Anterior cingulate cortex (tissue), 58 donors: ENCODE measurements at places on chromosomes 12 and 14.
A peak's percentile ranks its signal among the peaks of the same experiment; 100 is the strongest.

GRCh38 chr14:102507857-102508312, 1.7 kb downstream of the ANKRD9 start:
- no peak for DNase-seq

- no peak for DNase-seq
Measured at GRCh38 chr12:4505376-4505986, 33.2 kb upstream of the RAD51AP1 start.

GRCh38 chr12:65699251-65699650, 125.0 kb upstream of the HMGA2 start:
- DNase-seq, result no peak

DNA sequence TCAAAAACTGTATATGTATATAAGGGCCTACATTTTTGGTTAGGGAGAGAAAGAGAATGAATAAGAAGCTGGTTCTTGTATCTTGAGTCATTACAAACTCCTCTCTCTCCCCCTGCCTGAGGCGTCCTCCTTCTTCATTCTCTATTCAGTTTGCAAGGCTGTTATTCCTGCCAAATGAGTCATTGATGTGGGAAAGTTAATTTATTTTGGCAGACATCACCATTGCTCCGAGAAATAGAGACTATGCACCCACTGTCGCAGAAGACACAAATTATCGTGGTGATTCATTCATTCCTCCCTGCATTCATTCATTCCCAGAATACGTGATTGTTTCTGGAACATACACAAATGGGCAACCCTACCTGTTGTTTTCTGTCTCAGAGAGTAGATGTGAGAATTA, 112.5 kb upstream of the MED13L start:
- no peak for DNase-seq

GRCh38 chr14:81801921-81802320, 268.3 kb upstream of the SEL1L start:
- no peak for DNase-seq

GRCh38 chr12:118166946-118167345, 31.0 kb downstream of the PEBP1 start:
- no peak for DNase-seq

GRCh38 chr12:106764220-106764619, 10.3 kb upstream of the RIC8B start:
- no peak for DNase-seq

- DNase-seq, result no peak
Measured at GRCh38 chr12:132491138-132491663, 1.2 kb downstream of the FBRSL1 start.

GRCh38 chr12:130044991-130045621, 117.2 kb upstream of the FZD10 start:
- no peak for DNase-seq

DNA sequence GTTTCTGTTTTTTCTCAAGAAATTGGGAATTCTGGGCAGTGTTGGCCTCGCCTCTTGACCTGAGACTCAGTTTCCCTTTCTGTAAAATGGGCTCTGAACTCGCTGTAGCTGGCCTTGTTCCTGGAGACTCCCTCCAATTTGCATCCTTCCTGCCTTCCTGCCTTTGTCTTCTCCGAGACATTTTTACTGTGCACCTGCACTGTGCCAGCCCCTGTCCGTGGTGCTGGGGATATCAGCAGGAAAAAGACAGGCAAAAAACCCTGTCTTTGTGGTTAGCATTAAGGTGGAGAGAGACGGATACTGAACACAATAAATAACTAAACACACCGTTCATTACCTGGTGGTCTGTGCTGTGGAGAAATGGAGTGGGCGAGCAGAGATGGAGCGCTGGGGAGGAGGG, 129.8 kb downstream of the AACS start:
- DNase-seq, result no peak

- no peak for DNase-seq
Measured at GRCh38 chr12:91940826-91941570, 204.6 kb downstream of the BTG1 start.

DNA sequence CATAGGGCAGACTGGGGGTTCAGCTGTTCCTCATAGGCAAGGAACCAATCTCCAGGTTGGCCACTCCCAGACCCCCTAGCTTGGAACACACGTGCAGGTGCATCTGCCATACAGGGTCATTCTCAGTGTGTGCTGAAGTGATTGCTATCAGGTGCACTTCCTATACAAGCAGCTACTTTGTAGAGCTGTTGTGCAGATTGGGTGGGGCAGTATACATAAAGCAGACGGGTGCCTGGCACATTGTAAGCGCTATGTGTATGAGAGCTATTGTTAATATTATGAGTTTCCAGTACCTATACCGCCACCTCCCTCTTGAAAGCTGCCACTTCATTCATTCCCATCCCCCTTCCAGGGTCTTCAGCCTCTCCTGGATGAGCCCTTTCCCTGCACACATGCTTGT, 17.3 kb downstream of the IRF2BPL start:
- DNase-seq, result no peak

DNA sequence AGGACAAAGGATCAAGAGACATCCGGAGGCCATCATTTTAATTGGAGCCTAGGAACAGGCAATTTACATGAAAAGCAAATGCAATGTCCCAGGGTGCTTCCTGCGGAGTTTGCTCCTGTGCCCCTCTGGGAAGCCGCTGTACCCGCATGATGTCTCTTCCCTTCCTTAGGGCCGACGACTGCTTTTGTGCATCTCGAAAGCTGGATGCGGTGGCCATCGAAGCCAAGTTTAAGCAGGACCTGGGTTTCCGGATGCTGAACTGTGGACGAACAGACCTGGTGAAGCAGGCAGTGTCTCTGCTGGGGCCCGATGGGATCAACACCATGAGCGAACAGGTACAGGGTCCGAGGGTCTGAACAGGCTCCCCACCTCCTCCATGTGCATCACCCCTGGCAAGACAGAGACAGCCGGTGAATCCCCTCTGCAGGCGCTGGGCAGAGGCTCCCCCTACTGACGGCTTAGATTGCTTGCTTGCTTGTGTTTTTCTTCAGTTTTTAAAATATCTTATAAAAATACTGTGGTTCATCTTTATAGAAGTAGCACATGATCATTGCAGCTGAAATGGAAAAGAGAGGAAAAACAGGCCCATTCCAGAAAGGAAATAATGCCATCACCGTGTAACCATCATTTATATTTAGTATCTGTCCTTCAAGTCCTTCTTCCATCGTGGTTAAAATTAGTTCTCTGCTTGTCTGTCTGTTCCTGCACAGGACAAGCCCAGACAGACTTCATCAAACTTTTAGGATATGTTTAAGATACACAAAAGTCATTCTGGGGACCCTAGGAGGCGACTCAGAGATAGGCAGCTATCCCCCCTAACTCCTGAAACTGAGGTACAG, 75.4 kb upstream of the PWP1 start:
- DNase-seq, result peak; percentile 20

DNA sequence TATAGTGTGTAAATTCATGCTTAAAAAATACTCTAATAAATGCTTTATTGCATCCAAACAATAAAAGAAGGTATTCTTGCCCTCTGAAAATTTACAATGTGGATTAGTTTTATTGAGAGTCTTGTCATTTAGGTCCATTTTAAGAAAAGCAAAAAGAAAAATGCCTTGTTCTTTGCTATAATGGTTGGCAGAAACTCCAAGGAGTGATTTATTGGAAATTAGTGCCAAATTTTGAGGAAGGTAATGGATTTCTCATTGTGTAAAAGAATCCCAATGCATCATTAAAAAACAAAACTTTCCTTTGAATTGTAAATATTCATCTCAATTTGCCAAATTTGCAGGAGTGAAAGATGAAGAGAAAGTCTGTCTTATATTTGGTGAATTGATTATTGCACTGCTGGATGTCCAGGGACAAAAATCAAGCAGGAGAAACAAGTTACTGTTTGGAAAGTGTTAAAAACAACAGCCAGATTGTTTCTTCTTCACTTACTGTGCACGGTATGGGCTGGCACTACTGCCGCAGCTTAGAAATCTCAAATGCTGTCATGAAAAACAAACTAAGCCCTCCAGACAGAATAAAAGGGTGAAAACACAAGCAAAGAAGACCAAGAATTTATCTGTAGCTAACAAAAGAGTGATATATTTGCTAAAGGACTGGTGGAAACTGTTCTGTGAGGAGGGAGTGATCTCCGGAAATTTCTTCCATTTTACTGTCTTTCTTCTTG, 511.7 kb downstream of the TMTC2 start:
- DNase-seq, result no peak

DNA sequence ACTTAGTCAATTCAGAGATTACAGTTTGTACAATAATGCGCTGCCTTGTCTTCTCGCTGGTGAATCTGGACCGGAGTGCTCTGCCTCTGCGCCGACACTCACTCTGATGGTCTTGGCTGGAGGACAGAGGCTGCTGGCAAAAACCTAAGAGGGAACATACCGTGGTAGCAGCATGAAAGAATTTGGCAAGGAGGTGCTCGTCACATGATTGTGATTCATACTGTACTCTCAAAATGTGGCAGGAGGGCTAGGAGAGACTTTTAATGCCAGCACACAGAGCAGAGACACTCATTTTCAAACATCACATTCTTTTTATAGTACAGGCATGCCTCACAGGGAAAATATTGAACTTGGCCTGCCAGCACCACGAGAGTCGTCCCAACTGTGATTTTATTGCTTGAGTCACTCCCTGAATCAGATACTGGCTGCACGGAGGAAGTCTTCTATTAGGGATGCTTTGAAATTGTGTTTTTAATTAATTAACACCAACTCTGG, 67.8 kb downstream of the HMGA2 start:
- peak; percentile 42 for DNase-seq

GRCh38 chr14:53126731-53127130, 26.4 kb downstream of the DDHD1 start:
- DNase-seq, result no peak

DNA sequence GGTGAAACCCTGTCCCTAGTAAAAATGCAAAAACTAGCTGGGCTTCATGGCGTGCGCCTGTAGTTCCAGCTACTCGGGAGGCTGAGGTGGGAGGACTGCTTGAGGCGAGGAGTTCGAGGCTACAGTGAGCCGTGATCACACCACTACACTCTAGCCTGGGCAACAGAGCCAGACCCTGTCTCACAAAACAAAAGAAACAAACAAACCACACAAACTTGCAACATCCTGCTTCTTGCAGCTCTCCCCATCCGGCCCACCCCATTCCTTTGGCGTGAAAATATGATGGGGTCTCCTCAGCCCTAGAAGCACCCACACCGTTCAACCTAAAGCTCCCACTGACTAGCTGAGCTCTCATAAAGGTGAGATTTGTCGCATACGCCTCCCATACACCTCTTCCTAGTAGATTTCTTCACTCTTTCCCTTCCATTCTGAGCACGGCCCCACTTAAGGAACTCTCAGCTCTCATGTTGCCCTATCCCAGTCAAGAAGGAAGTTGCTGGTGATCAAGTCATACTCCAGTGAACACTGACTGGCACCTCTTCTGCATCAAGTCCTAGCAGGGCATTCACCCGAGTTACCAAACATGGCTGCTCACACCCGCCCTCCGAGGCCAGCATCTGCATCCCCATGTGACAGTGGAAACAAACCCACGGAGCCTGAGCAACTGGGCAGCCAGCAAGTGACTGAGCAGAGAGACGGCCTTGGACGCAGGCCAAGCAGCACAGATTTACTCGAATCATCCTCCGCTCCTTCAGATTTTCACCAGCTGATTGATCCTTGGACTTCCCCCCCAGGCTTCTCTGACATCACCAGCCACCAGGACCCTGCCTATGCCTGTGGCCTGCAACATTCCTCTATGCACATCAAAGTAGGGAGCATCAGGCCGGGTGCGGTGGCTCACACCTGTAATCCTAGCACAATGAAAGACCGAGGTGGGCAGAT, 18.9 kb upstream of the CD27 start:
- no peak for DNase-seq

- DNase-seq, result no peak
Measured at GRCh38 chr14:28709571-28710305, 56.8 kb upstream of the FOXG1 start.

- no peak for DNase-seq
Measured at GRCh38 chr14:50225067-50225973, 6.1 kb downstream of the SOS2 start.

DNA sequence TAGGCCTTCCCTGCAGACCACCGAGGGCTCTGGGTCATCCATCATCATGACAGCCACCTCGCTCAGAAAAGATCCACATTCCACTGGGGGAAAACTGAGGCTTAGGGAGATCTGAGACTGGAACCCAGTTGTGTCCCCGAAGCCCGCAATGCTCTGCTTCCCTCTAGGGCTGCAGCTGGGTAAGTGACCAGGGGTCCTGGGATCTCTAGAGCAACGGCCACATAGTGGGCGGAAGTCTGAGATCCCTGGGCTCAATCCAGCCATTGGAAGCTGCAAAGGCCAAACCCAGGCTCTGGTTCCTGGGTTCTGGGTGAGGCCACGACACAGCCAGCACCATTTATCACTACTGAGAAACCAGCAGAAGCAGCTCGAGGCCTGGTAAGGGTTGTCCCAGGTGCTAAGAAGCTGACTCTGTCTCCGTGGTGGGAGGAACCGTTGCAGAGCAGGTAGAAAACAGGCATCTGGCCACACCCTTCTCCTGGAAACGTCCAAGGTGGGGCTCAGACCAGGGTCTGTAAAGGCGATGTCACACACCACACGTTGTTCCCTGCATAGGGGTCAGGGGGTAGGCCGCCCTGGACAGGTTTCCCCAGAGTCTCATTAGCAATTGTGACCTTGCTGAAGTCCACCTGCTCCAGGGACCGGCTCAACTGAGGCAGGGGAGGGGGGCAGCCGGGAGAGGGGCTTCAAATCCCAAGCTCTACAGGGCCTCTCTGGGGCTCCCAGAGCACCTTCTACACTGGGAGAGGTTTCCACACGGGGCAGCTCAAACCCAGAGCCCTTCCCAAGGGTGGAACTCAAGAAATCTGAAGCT, 38.6 kb downstream of the BCL11B start:
- no peak for DNase-seq

DNA sequence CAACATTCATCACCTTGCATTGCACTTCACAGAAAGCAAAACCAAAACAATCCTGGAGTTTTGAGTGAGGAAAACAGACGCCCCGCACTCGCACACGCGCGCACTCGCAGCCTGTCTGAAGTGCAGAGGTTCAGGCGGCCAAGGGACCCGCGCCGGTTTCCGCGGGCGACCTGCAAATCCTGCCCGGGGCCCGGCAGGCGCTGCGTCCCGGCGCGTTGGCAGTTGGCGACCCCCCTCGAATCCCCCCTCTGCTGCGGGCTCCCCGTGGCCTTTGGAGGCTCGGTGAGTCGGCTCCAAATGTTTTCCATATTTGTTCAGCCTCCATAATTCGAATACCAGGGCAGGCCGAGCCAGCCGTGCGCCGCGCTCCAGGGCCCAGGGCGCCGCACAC, at the start of gene SSPN:
SSPN (plus strand) TSS at position 324 of the 391 bp plus-strand sequence. CDS start 100 bp downstream, outside the sequence.
- DNase-seq, result peak; percentile 79

DNA sequence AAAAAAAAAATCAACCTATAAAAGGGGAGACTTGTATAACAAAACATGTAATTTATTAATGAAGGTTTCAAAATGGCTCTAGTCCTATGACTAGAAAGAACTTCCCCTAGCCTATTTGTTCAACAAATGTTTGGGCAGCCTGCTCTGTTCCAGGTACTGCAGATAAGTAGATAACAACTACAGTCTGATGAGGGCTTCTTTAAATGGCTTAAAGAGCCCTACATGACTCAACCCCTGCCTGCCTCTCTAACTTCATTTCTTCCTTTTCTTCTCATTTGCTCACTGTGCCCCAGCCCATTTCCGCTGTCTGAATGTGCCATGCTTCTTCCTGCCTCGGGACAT, 21.5 kb downstream of the ALDH6A1 start:
- DNase-seq, result no peak
